Breast epithelium (tissue), 4 donors: ENCODE measurements at places on chromosomes 6 and 20. TPM values are rescaled to one million over a fixed set of nuclear protein-coding genes. Genes with fewer than 3 reads are reported as not detected.

- H3K4me3 ChIP-seq = no peak overlapping the region
- DNase-seq = no peak
- no peaks in the 10 kb centered on the region for H3K4me1 ChIP-seq
- H3K27ac ChIP-seq = no peak overlapping the region
These were observed 178.3 kb upstream of the MCHR2 start for GRCh38 chr6:100172322-100172713.

DNA sequence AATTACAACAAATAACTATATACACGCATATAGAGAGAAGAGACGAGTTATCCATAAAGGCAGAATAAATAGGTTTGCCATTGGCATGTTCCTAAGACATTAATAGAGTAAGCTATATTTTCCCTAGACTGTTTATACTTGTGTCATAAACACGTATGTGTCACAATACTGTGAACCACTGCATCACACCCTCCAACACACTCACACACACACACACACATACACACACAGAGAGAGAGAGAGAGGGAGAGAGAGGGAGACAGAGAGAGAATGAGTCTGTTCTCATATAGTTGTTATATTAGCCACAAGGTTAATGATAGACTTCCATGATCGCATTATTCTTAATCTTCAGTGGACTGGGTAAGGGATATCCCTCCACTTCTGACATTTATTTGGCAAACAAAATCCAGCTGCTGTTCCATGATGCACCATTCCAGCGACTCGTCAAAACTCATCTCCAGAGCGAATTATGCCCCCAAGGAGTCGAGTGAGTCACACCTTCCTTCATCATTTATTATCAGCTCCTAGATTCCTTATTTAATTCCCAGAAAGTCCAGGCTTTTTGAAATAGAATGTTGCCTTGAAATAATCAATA, 82.8 kb upstream of the HIVEP1 start:
- no peak for DNase-seq
- no peaks in the 10 kb centered on the region for H3K4me1 ChIP-seq
- H3K27ac ChIP-seq = no peak overlapping the region
- no peak overlapping the region for H3K4me3 ChIP-seq
- no peaks in the 10 kb centered on the region for H3K36me3 ChIP-seq

DNA sequence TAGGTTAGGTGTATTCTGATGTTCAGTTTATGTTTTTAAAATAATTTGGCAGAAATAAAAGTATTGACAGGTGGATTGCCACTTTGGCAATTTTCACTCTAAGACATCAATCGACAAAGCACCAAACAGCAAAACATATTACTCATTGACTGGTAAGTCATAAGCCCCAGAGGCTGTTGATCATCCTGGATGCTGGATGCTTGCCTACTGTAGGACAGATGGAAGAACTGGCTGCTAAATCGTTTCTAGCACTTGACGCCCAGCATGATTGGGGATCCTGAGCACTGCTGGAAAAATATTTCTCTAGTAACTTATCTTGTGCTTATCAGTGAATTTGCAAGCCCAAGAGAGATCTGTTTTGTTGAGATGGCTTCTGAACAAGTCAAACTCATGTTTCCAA, 1001.9 kb upstream of the FLRT3 start:
- H3K27ac ChIP-seq = no peak overlapping the region
- DNase-seq = no peak
- H3K4me3 ChIP-seq = no peak overlapping the region

- no peaks in the 10 kb centered on the region for H3K36me3 ChIP-seq
- H3K27ac ChIP-seq = no peak overlapping the region
- no peak for DNase-seq
- H3K4me3 ChIP-seq = no peak overlapping the region
- no peaks in the 10 kb centered on the region for H3K4me1 ChIP-seq
These were observed 703.4 kb downstream of the EPHA7 start for GRCh38 chr6:92715991-92716390.

DNA sequence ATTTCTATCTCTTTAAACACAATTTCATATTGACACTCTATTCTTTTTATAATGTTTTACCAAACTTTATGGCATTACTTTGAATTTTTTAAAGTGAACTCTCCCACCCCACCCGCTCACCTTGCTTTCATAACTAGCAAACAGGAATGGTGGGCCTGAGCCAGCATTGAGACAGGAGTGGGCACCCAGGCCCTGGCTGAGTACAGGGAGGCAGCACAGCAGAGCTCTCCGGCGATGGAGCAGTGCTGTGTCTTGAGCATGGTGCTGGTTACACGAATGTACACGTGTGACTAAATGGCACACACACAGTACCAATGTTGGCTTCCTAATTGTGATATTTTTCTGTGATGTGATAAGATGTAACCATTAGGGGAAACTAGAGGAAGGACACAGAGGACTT, 4.5 kb downstream of the CST11 start:
- no peak overlapping the region for H3K4me3 ChIP-seq
- H3K27ac ChIP-seq = no peak overlapping the region
- H3K4me1 ChIP-seq = no peaks in the 10 kb centered on the region
- H3K27me3 ChIP-seq = no peaks in the 10 kb centered on the region
- H3K36me3 ChIP-seq = no peaks in the 10 kb centered on the region

DNA sequence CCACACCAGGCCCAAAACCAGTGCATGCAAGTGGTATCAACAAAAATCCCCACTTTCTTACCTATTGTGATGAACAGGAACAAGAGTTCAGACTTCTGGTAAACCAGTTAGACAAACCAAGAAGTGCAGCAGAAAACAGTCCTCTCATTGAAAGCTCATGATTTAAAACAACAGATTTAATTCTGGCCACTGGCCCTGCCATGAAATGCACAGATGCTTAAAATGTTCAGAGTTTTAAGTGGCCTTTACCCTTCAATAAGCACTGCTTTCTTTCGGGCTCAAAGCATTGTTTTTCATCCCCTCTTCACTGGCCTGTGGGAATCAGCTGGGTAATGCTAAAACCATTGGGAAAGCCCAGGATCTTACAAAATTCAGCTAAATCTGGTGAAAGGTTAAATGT, 102.4 kb upstream of the ISM1 start:
- H3K27me3 ChIP-seq = no peaks in the 10 kb centered on the region
- H3K27ac ChIP-seq = no peak overlapping the region
- no peak overlapping the region for H3K4me3 ChIP-seq

ENPP5 gene
- 2.2 TPM for total RNA-seq

- DNase-seq = no peak
- H3K4me1 ChIP-seq = peaks cover 3% of the 10 kb centered on the region
- H3K36me3 ChIP-seq = no peaks in the 10 kb centered on the region
- no peak overlapping the region for H3K4me3 ChIP-seq
- peak overlapping the region; percentile 79 for H3K27ac ChIP-seq
- no peaks in the 10 kb centered on the region for H3K27me3 ChIP-seq
These were observed 49.4 kb downstream of the PYGB start for GRCh38 chr20:25297141-25297905.

DNA sequence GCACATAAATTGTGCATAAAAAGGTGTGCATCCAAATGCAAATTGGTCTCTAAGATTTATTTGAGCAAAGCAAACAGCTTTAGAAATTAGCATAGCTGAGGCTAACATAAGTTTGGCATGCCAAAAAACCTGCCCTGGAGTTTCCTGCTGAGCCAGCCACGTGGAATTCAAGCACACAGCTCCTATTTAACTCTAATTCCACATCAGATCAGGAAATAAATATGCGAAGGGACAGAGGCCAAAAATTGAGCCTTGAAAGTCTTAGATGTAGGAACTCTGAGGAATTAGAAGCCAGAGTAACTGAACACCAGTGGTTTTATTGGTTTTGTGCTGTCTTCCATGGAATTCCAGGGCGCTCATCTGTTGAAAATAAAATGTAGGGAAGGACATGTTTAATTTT, 19.6 kb downstream of the SOBP start:
- H3K36me3 ChIP-seq = no peaks in the 10 kb centered on the region
- no peak overlapping the region for H3K4me3 ChIP-seq
- no peak for DNase-seq
- no peak overlapping the region for H3K27ac ChIP-seq

- no peaks in the 10 kb centered on the region for H3K36me3 ChIP-seq
- no peak overlapping the region for H3K4me3 ChIP-seq
- peak overlapping the region; percentile 41 for H3K27ac ChIP-seq
- H3K4me1 ChIP-seq = no peaks in the 10 kb centered on the region
- DNase-seq = peak; percentile 41
These were observed 23.6 kb downstream of the LRP11 start for GRCh38 chr6:149840345-149841075.

DNA sequence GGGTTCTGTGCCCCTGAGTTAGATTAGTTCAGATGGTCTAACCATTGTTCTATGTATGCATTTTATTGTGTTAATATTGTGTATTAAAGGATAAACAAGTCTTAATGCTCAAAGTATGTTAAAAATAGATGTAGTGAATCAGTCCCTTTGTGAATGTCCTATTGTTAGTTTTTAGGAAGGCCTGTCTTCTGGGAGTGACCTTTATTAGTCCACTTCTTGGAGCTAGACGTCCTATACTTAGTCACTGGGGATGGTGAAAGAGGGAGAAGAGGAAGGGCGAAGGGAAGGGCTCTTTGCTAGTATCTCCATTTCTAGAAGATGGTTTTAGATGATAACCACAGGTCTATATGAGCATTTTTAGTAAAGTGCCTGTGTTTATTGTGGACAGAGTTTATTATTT, 12.3 kb upstream of the HMGN4 start:
- no peaks in the 10 kb centered on the region for H3K4me1 ChIP-seq
- no peaks in the 10 kb centered on the region for H3K27me3 ChIP-seq
- no peak overlapping the region for H3K4me3 ChIP-seq

BMP7 gene
- 1.8 TPM for total RNA-seq

DNA sequence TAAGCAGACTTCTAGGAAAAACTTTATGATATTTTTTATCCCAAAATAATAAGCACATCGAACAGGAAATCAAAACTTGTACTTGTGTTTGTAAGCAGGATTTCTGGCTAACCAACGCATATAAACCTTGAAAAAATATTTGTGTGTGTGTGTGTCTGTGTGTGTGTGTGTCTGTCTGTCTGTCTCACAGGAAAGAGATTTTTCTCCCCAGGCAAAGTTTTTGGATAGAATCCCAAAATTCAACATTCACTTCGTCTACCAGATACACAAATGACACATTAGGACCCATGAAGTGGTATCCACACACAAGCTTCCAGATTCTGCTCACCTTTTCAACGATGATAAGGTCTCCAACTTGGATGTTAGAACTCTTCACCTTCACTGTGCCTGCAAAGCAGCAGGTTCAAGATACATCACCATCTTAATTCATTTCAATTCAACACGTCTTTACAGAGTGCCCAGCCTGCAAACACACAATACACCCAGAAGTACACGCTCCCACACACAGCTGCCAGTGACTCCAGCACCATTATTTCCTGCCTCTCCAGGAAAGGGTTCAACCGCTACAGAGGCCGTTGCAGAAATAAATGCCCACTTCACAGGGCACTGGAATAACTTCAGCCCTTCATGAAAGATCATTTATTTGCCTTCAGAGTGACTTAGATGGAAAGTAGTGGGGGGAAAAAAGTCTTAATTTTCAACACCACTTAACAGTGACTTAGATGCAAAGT, 70.9 kb downstream of the ATP9A start:
- no peak overlapping the region for H3K4me3 ChIP-seq
- no peak overlapping the region for H3K27ac ChIP-seq
- H3K36me3 ChIP-seq = no peaks in the 10 kb centered on the region
- DNase-seq = no peak

- no peaks in the 10 kb centered on the region for H3K36me3 ChIP-seq
- no peak overlapping the region for H3K4me3 ChIP-seq
- H3K27me3 ChIP-seq = no peaks in the 10 kb centered on the region
- H3K27ac ChIP-seq = no peak overlapping the region
- DNase-seq = no peak
- H3K4me1 ChIP-seq = no peaks in the 10 kb centered on the region
These were observed 231.4 kb downstream of the ARID1B start for GRCh38 chr6:157008568-157008967.

BTNL2 gene
- not detected for total RNA-seq

RNF144B gene
- 24.8 TPM for total RNA-seq

DNA sequence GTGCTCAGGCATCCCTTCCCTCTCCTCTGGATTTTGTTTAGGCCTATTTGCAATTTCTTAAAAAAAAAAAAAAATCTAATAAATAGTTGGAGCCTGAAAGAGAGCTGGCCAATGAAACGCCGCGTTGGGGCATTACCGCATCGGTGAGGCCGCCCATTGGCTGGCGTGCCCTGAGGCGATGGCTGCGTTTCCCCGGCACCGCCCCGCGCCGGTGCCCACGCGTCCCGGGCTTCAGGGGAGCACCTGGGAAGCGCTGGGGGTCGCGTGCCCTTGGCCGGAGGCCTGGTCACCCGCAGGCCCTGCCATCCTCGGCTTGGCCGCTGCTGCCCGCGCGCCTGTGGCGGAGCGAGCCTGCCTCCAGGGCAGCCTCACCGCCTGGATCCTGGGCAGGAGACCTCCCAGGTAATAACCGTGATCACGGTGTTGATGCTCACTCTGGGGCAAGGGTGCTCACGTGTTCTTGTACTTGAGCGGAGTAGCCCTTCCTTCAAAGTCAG, 155.4 kb downstream of the NRN1 start:
- H3K36me3 ChIP-seq = no peaks in the 10 kb centered on the region
- no peak overlapping the region for H3K27ac ChIP-seq
- H3K4me1 ChIP-seq = no peaks in the 10 kb centered on the region
- no peak for DNase-seq
- H3K27me3 ChIP-seq = no peaks in the 10 kb centered on the region

HLA-DPA1 gene
- total RNA-seq = 75.4 TPM
